Stimulated activated CD8-positive, alpha-beta memory T cell treated with anti-CD3 and anti-CD28 coated beads, Interleukin-12 subunit alpha, Interleukin-12 subunit beta, amount 100 ng/mL, for 4 hours (primary cell): ENCODE measurements at places on chromosomes 4 and X.

- peak; percentile 31 for DNase-seq
Measured at GRCh38 chrX:44343412-44344141, at the start of gene EFHC2. Gene EFHC2 (minus strand): TSS chrX:44343672. CDS start chrX:44343588, 84 bp downstream.

- no peak for DNase-seq
Measured at GRCh38 chr4:52957835-52958631, 95.9 kb downstream of the RASL11B start.

DNA sequence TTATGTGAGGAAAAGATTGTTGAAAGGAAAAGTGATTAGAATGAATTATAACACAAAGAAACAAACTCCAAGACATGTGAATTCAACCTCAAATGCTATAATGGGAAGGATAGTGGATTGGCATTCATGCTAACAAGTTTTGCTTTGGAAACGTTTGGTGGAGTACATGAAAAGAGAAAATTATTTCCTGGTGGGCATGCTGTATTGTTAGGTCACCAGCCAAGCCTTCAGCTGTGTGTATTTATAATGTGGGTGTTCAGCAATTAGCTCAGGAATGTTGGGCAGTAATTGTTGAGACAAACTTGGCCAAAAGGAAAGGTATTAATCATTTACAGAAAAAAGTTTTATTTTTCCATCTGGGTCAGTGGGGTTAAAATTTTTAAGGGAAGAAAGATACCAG lies 198.9 kb upstream of the ARSJ start:
- no peak for DNase-seq

- DNase-seq, result no peak
Measured at GRCh38 chr4:184845367-184846021, 19.7 kb upstream of the ACSL1 start.

- no peak for DNase-seq
Measured at GRCh38 chr4:139761461-139761860, 95.8 kb downstream of the MGST2 start.

DNA sequence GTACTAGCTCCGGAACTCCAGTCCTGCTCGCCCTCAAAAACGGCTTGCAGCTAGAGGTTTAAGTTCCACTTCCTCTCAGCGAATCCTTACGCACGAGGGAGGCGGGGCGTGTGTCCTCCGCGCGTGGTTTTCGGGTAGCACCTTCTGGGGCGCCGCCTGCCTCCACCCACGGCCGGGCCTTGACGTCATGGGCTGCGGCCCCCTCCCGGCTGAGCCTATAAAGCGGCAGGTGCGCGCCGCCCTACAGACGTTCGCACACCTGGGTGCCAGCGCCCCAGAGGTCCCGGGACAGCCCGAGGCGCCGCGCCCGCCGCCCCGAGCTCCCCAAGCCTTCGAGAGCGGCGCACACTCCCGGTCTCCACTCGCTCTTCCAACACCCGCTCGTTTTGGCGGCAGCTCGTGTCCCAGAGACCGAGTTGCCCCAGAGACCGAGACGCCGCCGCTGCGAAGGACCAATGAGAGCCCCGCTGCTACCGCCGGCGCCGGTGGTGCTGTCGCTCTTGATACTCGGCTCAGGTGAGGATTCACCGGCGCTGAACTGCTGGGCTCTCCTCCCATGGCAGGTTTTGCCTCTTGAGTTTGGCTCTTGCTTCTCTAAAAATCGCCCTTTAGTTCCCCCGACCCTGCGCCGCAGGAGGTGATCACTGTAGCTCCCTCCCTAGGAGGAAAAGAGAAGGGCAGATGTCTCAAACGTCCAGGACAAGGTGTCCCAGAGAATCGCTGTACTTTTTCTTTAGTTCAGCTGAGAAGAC lies at the start of gene AREG:
TSS of gene AREG (plus strand) at position 246 of the 752 bp plus-strand sequence. CDS start at position 456, 210 bp downstream.
- peak; percentile 88 for DNase-seq

DNA sequence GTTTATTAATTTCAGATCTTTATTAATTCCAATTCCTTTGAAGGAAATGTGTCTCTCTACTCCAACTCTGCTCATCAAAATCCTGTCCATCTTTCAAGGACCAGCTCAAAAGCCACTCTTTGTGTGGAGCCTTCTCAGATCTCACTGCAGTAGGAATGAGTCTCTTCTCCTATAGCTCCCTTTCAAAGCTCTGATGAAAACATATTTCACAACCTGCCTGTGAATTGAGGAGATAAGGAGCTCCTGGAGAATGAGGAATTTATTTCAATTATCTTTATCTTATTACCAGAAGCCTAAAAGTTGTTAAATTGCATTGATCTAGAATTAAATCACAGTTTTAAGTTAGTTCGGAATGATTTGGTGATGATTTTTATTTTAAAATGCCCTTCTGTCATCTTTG lies 92.6 kb upstream of the TRPC3 start:
- DNase-seq, result no peak
